ENCODE measurements at places on chromosomes 7 and 10. TPM values are rescaled to one million over a fixed set of nuclear protein-coding genes. Genes with fewer than 3 reads are reported as not detected.
A peak's percentile ranks its signal among the peaks of the same experiment; 100 is the strongest.

Gene MMP21
- total RNA-seq: not detected

GRCh38 chr10:112565434-112566053 is 118.5 kb downstream of the VTI1A start:
- DNase-seq: peak; percentile 39

Gene SMKR1
- 1.3 TPM for total RNA-seq

Gene LRRC4
- total RNA-seq: 0.24 TPM

- no peak for DNase-seq
Observed at GRCh38 chr7:135186261-135186540, 15.7 kb upstream of the CYREN start.

- DNase-seq: peak; percentile 28
Observed at GRCh38 chr7:1593091-1593866, 23.4 kb upstream of the PSMG3 start.

DNA sequence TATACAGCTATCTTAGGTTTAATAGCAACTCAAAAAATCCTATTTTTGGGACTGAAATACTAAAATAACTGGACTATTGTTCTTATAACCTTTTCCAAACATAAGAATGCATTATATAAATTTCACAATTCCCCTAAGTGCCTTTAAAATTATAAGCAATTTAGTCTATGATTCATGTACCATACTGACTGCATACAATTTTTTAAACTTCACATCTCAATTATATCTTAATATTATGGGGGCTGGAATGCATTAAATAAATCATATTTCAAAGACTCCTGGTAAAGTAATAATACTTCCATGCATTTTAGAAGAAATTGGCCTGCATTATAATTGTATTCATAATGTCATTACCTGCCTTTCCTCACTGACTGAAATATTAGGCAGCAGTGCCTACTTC is 144.6 kb downstream of the CHCHD3 start:
- DNase-seq: no peak

DNA sequence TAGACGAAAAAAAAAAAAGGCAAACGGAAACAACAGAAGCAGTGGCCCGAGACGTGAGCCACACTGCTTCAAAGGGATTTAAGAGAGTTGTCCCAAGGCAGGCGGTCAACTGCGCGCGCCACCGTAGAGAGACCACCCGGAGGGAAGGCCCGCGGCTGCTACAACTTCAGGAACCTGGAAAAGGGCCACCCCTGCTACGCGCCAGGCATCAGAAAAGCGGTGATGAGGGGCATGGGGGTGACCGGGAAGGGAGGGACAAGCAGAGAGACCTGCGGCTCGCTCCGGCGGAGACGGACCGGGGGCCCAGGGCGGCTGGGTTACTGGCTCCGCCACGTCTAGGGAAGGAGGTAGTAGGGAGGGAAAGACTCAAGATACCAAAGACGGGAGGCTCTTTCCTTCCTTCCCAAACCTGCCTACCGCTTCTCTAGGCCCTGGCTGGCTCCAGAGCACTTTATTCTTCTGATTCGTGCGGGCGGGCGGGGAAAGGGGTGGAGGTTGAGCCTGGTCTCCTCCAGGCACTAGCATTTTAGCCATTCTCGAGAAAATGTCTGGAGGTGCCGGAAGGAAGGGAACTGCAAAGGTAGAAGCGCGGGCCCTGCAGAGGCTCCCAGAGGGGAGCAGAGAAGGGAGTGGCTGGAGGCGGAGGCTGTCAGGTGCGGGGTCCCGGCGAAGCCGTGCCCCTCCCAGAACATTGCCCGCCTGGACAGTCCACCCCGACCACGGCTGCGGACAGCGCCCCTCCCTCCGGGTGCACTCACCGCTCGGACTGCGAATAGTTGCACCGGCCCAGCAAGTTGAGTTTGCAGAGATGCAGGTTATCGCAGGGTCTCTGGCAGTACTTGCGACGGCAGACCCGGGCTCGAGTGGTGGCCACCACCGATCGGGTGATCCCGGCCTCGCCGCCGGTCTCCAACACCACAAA is 993 bp downstream of the ZC3HAV1 start:
- DNase-seq: no peak

Gene ABCC2
- total RNA-seq: 0.76 TPM

- DNase-seq: no peak
Observed at GRCh38 chr10:98460837-98461499, 14.2 kb upstream of the HPS1 start.

DNA sequence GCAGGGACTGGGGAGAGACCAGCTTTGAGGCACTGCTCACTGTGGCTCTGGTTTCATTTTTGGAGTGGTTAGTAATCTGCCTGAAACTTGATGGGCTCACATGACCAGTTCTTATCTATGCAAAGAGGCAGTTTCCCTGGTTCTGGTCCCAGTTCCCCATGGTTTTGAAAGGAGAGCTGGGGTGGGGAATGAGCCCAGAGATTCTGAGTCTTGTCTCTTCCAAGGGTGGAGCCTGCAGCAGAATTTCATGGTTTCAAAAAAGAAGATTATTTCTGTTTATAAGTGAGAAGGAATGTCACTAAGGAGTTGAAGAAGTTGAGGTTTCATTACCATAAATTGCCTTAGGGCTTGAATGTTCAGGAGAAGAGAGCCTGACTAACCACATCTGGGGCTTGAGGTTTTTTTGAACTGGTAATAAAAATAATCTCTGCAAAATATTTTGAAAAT is 190.2 kb upstream of the HABP2 start:
- DNase-seq: no peak

- DNase-seq: peak; percentile 55
Observed at GRCh38 chr10:102152545-102152890, 329 bp downstream of the NOLC1 start.

- no peak for DNase-seq
Observed at GRCh38 chr10:21174715-21175495, 277.8 kb upstream of the NEBL start.

Gene PRRT4
- not detected for total RNA-seq

GRCh38 chr7:70027867-70028266 is 429.6 kb downstream of the AUTS2 start:
- no peak for DNase-seq

DNA sequence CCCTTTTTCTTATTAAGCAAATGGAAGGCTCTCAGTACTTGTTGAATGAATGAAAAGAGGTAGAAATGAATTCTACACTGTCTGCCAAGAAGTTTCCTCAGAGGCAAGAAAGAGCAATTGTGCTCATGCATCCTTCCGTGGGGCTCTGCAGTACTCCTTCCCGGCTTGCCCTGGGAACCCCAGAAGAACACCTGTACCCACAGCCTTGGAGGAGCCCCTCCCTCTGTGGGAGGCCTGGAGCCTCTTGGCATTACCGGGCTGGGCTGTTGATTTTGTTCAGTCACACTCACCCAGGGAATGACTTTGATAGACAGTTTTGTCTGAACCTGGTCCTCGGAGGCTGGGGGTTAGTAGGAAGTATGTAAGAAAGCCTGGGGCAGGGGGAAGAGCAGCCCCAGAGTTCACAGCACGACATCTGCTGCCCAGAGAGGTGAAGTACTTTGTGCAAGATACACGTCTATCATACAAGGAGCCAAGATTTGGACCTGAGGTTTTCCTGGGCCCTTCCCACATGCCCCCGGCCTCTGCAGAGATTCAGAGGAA is 134.8 kb upstream of the GDF10 start:
- peak; percentile 25 for DNase-seq

GRCh38 chr7:50863053-50863452 is 80.4 kb upstream of the GRB10 start:
- DNase-seq: no peak

Gene NUPR2
- total RNA-seq: not detected
